CD4-positive, alpha-beta T cell treated with Interleukin-17A for 1 hour (primary cell): ENCODE measurements at places on chromosomes 7 and 10.

- no peak for DNase-seq
Measured at GRCh38 chr10:129760003-129760315, 204.1 kb downstream of the EBF3 start.

- no peak for DNase-seq
Measured at GRCh38 chr10:61313460-61313859, 139.7 kb downstream of the TMEM26 start.

- DNase-seq, result no peak
Measured at GRCh38 chr7:122268101-122268500, 36.4 kb downstream of the FEZF1 start.

DNA sequence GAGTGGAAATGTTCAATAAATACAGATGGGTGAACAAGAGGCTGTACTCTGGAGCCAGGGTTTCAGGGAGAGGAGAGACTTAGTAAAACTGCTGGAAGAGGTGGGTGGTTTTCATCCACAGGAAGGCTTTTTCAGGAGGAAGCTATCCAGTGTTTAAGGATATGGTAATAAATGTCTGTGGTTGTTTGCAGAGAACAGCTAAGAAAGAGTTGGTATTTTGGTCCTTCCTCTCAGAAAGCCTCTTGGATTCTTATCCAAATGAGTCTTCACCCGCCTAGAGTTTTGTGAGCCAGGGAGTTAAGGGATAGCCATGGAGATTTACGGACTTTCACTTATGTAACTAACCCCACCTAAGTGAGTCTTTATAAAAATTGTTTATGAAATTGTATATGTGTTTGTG, 95.7 kb downstream of the GNAI1 start:
- no peak for DNase-seq

DNA sequence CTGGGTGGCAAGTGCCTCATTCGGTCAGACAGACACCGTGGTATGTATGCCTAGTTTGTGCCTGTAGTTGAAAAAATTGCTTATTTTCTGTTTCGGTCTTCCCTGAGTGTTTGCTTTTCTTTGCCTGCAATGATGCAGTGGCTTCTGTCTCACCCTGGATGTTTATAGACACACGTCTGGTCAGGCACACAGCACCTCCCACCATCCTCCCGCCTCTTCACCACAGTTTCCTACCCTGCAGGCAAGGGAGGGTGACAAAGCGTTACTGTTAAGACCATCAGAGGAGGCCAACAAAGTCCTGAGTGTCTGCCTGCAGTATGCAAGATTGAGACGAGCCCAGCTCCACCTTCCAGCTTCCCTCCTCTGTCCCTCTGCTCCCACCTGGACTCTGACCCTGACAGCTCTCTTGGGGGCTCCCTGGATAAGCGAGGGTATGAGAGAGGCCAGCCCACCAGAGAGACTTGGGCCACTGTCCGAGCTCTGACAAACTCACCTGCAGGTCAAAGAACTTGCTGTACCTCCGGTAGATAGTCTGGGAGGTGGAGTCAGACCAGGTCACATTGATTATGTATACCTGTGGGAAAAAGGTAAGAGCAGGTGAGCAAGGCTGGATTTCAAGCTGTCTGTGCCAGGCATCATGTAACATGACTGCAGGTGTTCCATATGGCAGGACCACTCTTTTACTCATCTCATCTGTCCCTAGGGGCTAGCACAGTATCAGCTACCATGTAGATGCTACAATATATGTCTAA, 54.4 kb downstream of the SH3PXD2A start:
- peak; percentile 59 for DNase-seq

DNA sequence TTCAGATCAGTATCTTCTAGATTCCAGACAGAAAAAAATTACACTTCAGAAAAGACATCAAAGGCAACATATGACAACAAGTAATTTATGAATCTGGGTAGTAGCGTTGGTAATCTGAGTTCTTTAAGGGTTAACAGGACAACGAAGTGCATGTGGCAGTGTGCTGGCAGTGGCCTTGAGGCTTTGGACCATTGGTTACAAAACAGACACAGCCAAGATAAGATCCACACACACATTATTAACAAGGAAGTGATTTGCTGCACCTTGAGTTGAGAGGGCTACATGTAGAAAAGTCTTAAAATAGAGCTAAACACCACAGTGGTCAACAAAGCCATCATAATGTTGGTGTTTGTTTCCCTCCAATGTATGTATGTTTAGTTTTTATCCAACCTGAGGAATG, 40.6 kb downstream of the AKR1D1 start:
- no peak for DNase-seq
